ENCODE measurements at places on chromosomes 16 and 17. TPM values are rescaled to one million over a fixed set of nuclear protein-coding genes. Genes with fewer than 3 reads are reported as not detected.

Gene PTX4
- not detected for total RNA-seq

Gene KIF19
- 0.16 TPM for total RNA-seq

Gene CA7
- not detected for total RNA-seq

GRCh38 chr16:56769677-56770076 lies 39.7 kb downstream of the NUP93 start:
- no peak for DNase-seq
- no peaks in the 10 kb centered on the region for H3K27me3 ChIP-seq
- H3K27ac ChIP-seq, result no peak overlapping the region
- H3K4me3 ChIP-seq, result no peak overlapping the region

DNA sequence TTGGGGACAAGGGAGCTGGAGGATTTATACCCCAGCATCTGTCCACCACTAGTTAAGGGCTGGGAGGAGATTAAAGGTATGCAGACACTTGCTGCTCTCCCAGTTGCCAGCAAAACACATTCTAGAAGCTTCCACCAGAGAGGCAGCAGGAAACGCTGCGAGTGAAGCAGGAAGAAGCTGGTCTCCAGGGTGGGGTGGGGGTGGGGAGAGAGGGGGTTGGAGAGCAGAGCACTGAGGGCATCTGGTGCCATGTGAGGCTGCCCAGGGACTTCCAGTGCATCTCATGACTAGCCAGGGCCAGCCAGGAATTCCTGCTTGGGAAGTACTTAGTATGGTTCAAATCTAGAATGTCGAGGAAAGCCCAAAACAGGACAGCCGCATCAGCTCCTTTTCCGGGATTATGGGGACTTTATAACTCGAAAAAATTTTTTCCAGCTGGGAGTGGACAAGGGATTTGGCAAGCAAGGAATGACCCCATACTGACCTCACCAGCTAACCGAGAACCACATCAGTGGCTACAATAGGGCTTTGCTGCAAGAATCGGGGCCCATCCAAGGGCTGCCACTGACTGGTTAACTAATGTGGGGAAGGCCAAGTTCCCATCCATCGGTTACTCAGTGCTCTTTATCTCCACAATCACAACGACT lies 26.2 kb upstream of the AXIN2 start:
- H3K4me1 ChIP-seq, result no peaks in the 10 kb centered on the region
- H3K27me3 ChIP-seq, result no peaks in the 10 kb centered on the region
- H3K4me3 ChIP-seq, result no peak overlapping the region
- no peaks in the 10 kb centered on the region for H3K36me3 ChIP-seq
- no peak for DNase-seq

Measured in breast epithelium (tissue), 4 donors.